ENCODE measurements at places on chromosomes 2 and 18.

DNA sequence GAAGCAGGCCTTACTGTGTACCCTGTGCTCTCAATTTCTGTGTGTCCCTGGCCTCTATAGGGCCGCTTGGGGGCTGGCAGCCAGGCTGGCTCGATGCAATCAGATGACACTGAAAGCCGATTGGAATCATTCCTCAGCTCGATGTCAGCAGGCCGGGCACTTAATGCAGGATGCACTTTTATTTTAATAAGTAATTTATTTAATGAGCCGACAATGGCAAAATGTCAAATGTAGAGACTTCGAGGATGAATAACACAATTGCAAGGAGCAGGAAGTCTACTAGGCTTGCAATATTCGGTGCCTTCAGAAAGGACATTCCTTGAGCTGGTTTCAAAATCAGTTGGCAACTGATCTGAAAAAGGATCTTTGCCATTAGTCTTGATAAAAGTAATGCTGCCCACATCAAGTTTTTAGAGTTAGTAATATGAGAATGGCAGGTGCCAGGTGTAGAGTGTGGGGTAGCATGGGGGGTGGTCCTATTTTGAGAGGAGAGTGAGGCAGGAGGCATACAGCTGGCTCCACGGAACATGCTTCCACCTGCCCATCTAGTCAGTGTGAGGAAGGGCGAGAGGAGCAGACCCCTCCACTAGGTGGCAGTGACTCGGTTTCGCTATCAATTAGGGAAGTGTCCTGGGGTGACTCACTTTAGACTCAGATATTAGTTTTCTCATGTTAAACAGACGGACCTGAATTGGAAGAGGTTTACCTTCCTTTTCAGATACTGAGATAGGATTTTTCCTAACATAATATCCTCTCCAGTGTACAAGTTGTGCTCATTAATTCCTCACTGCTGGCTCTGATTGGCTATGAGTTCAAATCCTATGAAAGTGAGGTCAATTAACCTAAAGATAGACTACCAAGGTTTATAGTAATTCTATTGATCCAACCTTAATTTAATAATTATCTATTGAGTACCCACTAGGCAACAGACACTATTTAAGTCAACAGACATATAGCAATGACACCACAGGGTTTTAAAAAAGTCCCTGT, 80.9 kb downstream of the NABP1 start:
- H3K27ac ChIP-seq = no peak overlapping the region
- DNase-seq = peak; percentile 70
- H3K36me3 ChIP-seq = no peaks in the 10 kb centered on the region

- no peaks in the 10 kb centered on the region for H3K27me3 ChIP-seq
- no peak for DNase-seq
- H3K27ac ChIP-seq = peak overlapping the region; percentile 96
- H3K4me1 ChIP-seq = peaks cover 8% of the 10 kb centered on the region
Observed at GRCh38 chr18:36066686-36067054, 689 bp downstream of the RPRD1A start.

DNA sequence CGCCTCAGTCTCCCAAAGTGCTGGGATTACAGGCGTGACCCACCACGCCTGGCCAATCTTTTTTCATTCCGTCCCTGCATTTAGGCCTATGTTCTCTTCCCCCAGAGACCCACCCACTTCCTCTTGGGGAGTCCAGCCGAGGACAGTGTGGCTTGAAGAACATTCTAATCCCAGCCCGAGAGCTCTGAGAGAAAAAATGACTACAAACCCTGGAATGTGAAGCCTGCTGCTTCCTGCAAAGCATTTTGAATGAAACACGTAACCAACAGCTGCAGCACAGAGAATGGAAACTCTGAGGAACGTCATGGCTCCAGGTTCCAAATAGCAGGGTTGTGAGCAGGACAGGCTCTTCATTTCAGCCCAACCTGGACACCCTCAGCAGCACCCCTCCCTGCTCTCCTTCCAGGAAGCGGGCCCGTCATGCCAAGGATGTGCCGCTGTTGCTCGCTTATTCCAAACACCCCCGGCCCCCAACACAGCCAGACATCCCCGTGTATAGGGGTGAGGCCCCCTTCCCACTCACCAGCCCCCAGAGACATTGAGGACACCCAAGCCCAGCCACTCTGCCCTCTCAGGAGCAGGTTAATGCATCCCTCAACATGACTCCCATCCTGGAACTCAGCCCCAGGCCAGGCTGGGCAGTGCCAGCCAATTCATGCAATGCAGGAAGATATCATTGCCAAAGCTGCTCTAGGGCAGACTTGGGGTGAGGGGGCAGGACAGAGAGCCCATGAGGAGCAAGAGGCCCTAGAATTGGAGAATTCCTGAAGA, 139.8 kb downstream of the ZFP36L2 start:
- H3K36me3 ChIP-seq = no peaks in the 10 kb centered on the region
- peak; percentile 88 for DNase-seq
- no peaks in the 10 kb centered on the region for H3K27me3 ChIP-seq
- H3K27ac ChIP-seq = peak overlapping the region; percentile 95
- no peak overlapping the region for H3K4me3 ChIP-seq

DNA sequence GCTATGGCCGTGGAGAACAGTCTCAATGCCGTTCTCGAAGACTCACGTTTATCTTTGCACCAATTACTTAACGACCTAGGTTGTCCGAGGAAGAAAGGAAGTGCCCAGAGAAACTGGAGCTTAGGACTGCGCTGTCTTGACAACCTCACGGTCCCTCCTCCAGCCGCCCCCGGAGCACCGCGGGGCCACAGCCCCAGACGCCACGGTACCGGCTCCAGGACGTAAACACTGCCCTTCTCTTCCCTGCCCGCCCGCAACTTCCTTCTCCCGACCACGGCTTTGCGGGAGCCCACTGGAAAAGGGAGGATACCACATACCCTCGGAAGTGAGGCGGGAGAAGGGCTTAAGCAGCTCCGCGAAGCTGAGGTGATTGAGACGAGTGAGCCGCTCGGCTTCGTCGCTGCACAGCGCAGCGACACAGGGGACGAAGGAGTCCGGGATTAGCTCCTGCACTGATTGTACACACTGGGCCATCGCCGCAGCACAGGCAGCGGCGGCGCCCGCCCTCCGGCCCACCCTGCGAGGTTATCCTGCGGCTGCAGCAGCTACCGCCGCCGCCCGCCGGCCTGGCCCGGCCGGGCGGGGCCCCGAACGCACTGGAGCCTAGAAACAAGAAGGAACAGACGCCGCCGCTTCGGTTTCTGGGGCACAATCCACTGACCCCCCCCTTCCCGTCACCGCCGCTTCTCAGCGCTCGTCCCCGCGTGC, 483 bp downstream of the TRAPPC8 start:
- peaks cover 9% of the 10 kb centered on the region for H3K4me1 ChIP-seq
- H3K27ac ChIP-seq = peak overlapping the region; percentile 96
- peak overlapping the region; percentile 79 for H3K4me3 ChIP-seq
- no peaks in the 10 kb centered on the region for H3K36me3 ChIP-seq
- H3K27me3 ChIP-seq = no peaks in the 10 kb centered on the region

- no peaks in the 10 kb centered on the region for H3K4me1 ChIP-seq
- H3K4me3 ChIP-seq = no peak overlapping the region
- no peak overlapping the region for H3K27ac ChIP-seq
- no peaks in the 10 kb centered on the region for H3K27me3 ChIP-seq
- no peaks in the 10 kb centered on the region for H3K36me3 ChIP-seq
Observed at GRCh38 chr2:230944123-230944653, 19.1 kb upstream of the GPR55 start.
